SJSA1 (cell line): ENCODE measurements at places on chromosomes 11 and 22.

DNA sequence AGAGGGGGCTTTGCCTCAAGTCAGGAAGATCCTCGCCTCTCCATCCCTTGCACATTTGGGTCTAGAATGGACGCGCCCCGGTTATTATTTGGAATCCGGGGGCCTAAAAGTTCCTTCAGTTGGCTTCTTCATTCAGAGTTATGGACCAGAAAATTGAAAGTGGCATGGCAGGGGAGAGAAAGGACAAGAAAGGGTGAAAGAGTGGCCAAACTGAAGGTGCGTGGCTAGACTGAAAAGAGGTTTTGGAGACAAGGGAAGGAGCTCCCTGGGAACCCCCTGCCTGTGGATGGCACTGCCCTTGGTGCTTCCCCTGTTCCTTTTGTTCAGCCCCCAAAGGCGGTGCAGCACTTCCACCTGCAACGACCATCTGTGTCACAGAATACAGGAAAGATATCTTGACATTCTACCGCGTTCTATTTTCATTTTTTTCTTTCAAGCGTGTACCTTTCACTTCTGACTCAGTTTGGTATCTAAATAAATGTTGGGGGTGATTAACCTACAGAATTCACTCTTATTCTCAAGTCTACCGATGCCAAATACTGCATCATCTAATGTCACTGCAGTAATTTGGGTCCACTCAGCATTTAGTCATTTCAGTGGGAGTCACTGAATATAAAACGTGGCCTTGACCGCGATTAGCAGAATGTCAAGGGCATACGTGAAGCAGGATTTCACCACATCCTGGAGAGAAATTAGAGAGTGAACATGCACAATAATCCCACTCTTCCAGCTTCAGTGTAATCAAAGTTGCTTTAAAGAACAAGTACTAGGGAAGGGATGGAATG lies 88.1 kb upstream of the ARHGAP32 start:
- no peak for DNase-seq

DNA sequence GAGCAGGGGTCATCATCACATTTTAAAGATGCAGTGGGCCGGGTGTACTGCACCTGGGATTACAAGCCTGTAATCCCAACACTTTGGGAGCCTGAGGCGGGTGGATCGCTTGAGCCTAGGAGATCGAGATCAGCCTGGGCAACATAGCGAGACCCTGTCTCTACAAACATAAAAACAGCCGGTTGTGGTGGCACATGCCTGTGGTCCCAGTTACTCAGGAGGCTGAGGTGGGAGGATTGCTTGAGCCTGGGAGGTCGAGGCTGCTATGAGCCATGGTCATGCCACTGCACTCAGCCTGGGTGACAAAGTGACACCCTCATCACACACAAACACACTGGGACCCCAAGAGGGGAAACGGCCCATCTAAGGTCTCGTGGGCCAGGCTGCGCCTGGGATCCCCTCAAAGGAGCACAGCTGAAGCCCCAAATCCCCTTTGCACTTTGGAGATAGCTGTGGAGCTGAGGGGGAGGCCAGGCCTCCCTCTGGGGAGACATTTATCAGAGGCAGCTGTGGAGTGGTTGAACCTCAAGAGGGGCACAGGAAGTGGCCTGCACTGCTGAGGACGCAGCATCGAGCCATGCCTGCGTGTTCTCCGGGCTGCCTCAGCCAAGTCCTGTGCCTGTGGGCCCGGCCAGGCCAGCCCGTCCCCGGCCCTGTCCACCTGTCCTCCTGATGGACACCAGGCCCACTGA lies 27.5 kb downstream of the OSBPL5 start:
- DNase-seq = no peak

DNA sequence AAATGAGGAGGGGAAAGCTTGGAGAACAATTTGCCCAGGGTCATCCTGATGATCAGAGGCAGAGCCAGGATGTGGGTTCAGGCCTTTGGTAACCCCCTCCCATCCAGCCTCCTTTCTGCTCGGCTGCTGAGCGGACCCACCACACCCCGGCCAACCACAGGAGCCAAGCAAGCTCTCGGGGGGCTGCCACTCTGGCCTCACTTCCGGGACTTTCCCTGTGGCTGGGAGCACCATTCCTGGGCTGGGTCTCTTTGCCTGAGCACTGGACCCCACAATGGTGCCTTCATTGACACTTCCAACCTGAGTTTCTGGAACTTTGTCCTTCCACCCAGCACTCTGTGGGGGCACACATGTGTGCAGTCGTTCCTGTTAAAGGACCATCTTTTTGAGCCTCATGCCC lies 9.8 kb downstream of the TOP3B start:
- DNase-seq = no peak

GRCh38 chr22:29108137-29108536 lies 35.3 kb downstream of the KREMEN1 start:
- DNase-seq = no peak

- DNase-seq = no peak
These were observed 4.7 kb upstream of the DGAT2 start for GRCh38 chr11:75763846-75764245.

GRCh38 chr22:27372969-27373670 lies 428.4 kb downstream of the MN1 start:
- DNase-seq = peak; percentile 54

DNA sequence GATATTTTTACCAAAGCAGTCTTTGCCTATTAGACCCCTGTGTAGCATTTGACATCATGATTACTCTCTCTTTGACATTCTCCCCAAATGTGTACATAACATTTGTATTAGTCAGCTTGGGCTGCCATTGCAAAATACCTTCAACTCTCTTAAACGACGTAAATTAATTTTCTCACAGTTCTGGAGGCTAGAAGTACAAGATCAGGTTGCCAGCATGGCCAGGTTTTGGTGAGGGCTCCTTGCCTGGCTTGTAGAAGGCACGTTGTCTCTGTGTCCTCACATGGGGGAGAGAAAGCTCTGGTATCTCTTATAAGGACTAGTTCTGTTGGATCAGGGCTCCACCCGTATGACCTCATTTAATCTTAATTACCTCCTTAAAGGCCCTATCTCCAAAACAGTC lies 12.3 kb upstream of the DLAT start:
- no peak for DNase-seq

DNA sequence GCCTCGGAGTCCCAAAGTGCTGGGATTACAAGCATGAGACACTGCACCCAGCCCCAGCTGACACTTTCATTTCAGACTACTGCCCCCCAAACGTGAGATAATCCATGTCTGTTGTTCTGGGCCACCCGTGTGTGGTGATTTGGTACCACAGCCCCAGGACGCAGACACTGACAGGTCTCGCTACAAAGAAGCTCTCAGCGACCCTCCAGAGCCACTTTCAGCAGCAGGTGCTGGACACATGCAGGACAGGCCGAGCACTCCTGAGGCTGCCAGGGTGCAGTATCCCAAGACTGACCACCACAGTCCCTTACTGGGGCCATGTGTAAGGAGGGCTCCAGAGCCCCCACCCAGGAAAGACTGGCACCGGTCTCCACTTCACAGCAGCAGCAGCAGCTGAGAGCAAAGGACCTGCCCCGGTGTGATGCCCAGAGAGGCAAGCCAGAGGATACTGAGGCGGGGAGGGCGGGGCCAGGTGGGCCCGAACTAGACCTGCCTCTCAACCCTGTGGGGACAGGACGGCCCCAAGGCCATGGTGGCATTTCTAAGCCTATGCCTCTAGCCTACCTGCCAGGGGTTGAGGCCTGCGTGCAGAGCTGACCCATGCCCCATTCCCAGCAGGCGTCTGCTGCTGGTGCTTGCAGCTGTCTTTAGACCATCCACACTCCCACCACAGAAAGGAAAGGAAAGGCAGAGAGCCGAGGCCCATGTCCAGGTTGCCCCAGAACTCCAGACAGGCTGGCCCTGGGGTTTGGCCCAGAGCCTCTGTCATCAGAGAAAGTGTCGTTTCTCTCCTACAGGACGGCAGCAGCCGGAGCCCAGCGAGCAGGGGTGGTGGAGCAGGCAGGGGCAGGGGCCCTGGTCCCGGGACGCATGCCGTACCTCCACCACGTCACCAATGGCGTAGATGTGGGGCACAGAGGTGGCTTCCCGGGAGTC lies 28.0 kb upstream of the GNB1L start:
- no peak for DNase-seq

- peak; percentile 53 for DNase-seq
These were observed 15.8 kb upstream of the CARS1 start for GRCh38 chr11:3073029-3073435.

GRCh38 chr11:3126901-3127691 lies 38.0 kb downstream of the OSBPL5 start:
- DNase-seq = no peak

GRCh38 chr11:45646275-45646927 lies 19.0 kb downstream of the CHST1 start:
- peak; percentile 42 for DNase-seq

GRCh38 chr11:17407575-17407974 lies 19.1 kb upstream of the KCNJ11 start:
- DNase-seq = no peak

- DNase-seq = no peak
These were observed 6.2 kb downstream of the CRYAB start for GRCh38 chr11:111905411-111905810.

- no peak for DNase-seq
These were observed 142.4 kb downstream of the APIP start for GRCh38 chr11:34773826-34774225.

DNA sequence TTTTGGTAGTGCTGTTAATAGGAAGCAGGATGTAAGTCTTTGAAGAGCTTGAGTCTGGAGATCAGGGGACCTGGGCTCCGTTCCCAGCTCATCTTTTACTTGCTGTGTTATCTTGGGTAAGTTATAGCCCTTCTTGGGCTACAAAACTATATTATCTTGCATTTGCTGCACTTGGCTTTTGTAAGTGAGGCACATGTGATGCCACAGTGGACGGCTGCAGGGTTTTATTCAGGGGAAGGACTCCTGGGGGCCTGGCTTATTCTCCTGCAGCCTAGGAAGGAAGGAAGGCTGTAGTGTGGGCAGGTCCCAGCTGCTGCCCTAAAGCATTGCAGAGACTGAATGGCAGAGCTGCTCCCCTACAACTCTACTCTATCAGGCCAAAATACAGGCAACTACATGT lies 6.4 kb downstream of the CD82 start:
- DNase-seq = no peak

GRCh38 chr11:34616830-34617504 lies 3.9 kb upstream of the EHF start:
- DNase-seq = no peak

DNA sequence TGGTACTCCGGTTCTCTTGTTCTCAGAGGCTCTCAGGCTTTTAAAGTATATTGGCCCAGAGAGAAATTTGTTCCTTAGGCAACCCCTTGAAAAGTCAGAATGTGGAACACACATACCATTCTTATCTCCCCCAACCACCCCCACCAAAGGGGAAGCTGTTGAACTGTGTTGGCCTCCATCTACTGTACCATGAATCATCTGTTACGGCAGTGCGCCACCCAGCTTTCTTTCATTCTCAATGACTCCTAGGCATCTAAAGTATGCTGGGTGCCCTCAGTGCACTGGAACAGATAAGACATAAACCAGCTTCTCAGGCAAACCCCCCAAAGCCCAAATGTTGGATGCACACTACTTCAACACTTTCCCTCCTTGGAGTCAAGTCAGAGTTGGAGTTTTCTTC lies 696.2 kb upstream of the TENM4 start:
- DNase-seq = no peak

GRCh38 chr11:17394743-17395390 lies 6.4 kb upstream of the KCNJ11 start:
- DNase-seq = no peak

DNA sequence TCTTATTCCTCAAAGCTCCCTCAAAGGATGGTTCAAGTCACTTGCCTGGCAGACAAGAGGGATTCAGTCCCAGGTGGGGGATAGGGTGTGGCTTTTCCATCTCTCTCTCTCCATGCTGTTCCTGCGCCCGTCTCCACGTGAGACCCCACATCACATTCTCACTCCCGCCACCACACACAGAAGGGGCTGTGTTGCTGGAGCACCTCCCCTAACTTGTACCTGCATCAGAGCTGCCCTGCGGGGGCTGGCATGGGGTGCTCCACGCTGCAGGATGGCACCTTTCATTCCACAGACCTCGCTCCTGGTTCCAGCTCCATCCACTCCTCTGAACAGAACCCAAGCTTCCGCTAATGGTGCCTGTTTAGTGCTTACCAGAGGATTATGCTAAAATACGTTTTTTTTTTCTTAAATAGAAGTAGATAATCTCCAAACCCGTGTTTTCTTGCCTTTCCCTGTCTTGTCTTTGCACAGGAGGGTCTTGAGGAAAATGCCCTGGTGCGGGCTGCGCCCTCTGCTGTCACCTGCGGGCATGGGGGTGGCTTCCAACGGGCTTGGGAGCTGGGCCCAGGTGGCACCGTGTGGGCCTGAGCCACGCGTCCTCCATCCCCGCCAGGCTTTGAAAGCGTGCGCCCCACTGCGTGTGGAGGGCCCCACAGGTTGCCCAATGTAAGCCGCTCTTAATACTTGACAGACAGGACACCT lies 985.6 kb downstream of the BRD1 start:
- no peak for DNase-seq
